ENCODE measurements at places on chromosomes 2 and 18.

DNA sequence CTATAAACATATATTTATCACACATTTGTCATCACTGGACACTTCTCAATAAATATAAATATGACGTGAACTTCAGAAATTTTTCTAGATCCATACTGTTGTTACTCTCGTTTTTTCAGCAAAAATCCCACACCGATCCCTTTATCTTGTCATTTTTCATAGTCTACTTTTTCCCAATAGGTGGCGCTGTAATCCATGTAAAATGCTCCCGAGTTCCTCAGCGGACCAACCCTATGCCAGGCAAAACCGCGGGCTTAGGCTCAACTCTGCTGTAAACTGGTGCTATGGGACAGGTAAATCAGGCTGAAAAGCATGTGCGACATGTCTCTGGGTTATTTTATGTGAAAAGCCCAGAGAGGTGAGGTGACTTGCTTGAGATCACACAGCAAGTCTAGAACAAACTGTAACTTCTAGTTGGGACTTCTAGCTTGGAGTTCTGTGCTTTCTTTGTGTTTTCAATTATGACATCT, 104.0 kb downstream of the COBLL1 start:
- no peak for DNase-seq

DNA sequence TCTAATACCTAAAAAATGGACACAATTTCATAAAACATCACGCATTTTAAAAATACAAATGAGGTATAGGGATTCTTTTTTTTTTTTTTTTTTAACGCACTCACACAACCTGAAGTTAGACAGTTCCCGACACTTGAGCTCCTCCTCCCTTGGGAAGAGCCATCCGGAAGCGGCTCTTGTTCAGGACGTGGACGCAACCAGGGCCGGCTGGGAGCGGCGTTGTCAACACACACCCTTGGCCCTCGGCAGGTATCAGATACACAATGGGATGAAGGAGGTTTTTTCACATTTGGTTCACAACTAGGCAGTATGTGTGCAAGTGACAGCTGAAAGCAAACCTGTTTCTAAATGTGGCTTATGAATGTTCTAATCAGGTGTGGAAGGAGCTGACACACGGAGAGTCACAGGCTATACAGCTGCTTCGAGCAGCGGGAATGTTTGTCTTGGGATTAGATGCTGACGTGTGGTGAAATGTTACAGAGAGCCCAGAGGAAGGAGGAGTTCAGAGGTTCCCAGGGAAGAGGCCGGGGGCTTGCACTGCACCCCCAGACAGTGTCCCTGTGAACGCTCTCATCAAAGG, 111.1 kb downstream of the PXDN start:
- DNase-seq = no peak

DNA sequence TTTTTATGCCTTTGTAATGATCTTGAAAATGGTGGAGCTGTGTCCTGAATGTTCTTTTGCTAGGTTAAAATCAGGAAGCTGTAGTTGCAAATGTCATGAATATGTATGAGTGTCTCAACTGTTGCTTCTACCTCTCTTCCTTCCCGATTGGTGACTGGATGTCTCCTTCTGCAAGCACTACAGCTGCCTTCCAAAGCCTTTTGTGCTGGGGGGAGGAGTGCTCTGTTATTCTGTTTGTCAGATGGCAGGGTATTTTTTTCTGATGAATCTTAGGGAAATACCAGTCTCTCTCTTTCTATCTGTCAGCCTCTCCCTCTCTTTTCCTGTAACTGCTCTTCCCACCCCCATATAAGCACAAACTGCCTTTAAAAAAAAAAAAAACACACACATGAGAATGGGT, 1396.3 kb upstream of the CELF4 start:
- DNase-seq = no peak

GRCh38 chr2:233551491-233551890, 15.1 kb downstream of the USP40 start:
- no peak for DNase-seq

GRCh38 chr18:24214913-24215312, 76.1 kb downstream of the CABYR start:
- DNase-seq = no peak

- DNase-seq = no peak
Observed at GRCh38 chr18:35711227-35711626, 129.7 kb downstream of the GALNT1 start.

DNA sequence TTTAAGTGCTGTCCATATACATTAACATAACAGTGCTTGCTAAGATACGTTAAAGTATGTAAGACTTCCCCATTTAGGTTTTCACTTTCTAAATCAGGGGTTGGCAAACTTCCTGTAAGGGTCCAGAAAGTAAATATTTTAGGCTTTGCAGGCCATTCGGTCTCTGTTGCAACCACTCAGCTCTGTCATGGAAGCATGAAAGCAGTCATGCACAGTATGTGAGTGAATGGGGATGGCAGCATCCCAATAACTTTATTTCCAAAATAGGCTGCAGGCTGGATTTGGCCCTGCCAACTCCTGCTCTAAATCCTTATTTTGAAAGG, 128.7 kb downstream of the PLA2R1 start:
- DNase-seq = no peak

Data from smooth muscle cell of the brain vasculature (primary cell).